T-helper 1 cell treated with Interleukin-12 subunit alpha and Interleukin-12 subunit beta and Interleukin-4 antibody, amounts not matched to agents 30 ng/mL and 1 ng/mL, for 36 hours (primary cell): ENCODE measurements at places on chromosomes 3 and 15. TPM values are rescaled to one million over a fixed set of nuclear protein-coding genes. Genes with fewer than 3 reads are reported as not detected.

GASK1A gene
- not detected in 2 replicates for total RNA-seq

CHRM5 gene
- total RNA-seq = not detected in 2 replicates

PLAAT1 gene
- total RNA-seq = not detected in 2 replicates

MASP1 gene
- not detected in 2 replicates for total RNA-seq

CPLX3 gene
- 0.91 and 1.4 TPM in 2 replicates for total RNA-seq

ALPK3 gene
- total RNA-seq = 0.29 and 0.49 TPM in 2 replicates

GOLGA8G gene
- total RNA-seq = not detected in 2 replicates

RAB6B gene
- total RNA-seq = 0.61 TPM in 2 replicates

LRRC15 gene
- total RNA-seq = not detected in 2 replicates

CACNA1D gene
- total RNA-seq = 0.41 and 1.3 TPM in 2 replicates

POC1A gene
- total RNA-seq = 16.8 and 19.6 TPM in 2 replicates

NOX5 gene
- total RNA-seq = 0.02 and 0.05 TPM in 2 replicates

RETNLB gene
- total RNA-seq = not detected in 2 replicates

OXTR gene
- total RNA-seq = 0.56 and 1.0 TPM in 2 replicates

ZPLD1 gene
- total RNA-seq = not detected in 2 replicates

PTX3 gene
- total RNA-seq = not detected in 2 replicates

LSAMP gene
- total RNA-seq = not detected in 2 replicates

RASGRF1 gene
- total RNA-seq = 0.07 and 0.12 TPM in 2 replicates

ARPIN gene
- total RNA-seq = not detected in 2 replicates

LCTL gene
- not detected in 2 replicates for total RNA-seq

POU1F1 gene
- total RNA-seq = not detected in 2 replicates

WDR93 gene
- total RNA-seq = not detected in 2 replicates

EFCC1 gene
- not detected in 2 replicates for total RNA-seq

GOLGA8N gene
- 30.5 and 31.3 TPM in 2 replicates for total RNA-seq

CLCN2 gene
- total RNA-seq = 3.7 and 4.9 TPM in 2 replicates

PIGZ gene
- 1.4 and 2.2 TPM in 2 replicates for total RNA-seq

CRYGS gene
- total RNA-seq = 4.7 and 5.5 TPM in 2 replicates

CCDC80 gene
- total RNA-seq = 0.25 and 0.44 TPM in 2 replicates

MYO5C gene
- total RNA-seq = 1.0 and 1.2 TPM in 2 replicates

TGM4 gene
- not detected in 2 replicates for total RNA-seq

DPPA4 gene
- not detected in 2 replicates for total RNA-seq

UBL7 gene
- 43.0 and 46.1 TPM in 2 replicates for total RNA-seq

DUOX2 gene
- total RNA-seq = not detected in 2 replicates

OR5K2 gene
- total RNA-seq = not detected in 2 replicates

CLDN1 gene
- 0.07 and 0.37 TPM in 2 replicates for total RNA-seq

AGBL1 gene
- total RNA-seq = not detected in 2 replicates

AAGAB gene
- 50.8 and 51.7 TPM in 2 replicates for total RNA-seq

CCNB2 gene
- total RNA-seq = 52.8 and 52.9 TPM in 2 replicates

DNAH12 gene
- total RNA-seq = 0.10 and 0.20 TPM in 2 replicates

CFAP44 gene
- 6.4 and 6.8 TPM in 2 replicates for total RNA-seq

COL6A5 gene
- total RNA-seq = 0.05 and 0.15 TPM in 2 replicates

TMEM212 gene
- total RNA-seq = not detected in 2 replicates

GP5 gene
- total RNA-seq = 1.9 TPM in 2 replicates

C15orf62 gene
- total RNA-seq = 0.56 and 0.63 TPM in 2 replicates

PPARG gene
- total RNA-seq = 0.91 and 0.95 TPM in 2 replicates

RPL4 gene
- total RNA-seq = 1,987 and 1,989 TPM in 2 replicates

MCTP2 gene
- total RNA-seq = 71.2 and 82.5 TPM in 2 replicates

ITIH1 gene
- total RNA-seq = not detected in 2 replicates

NTRK3 gene
- 0.37 and 0.51 TPM in 2 replicates for total RNA-seq

RTP4 gene
- total RNA-seq = 21.3 and 21.6 TPM in 2 replicates

LARP6 gene
- not detected in 2 replicates for total RNA-seq

EPM2AIP1 gene
- total RNA-seq = 16.8 and 21.8 TPM in 2 replicates

KCNMB3 gene
- total RNA-seq = 0.88 and 1.0 TPM in 2 replicates
